DND-41 (cell line): ENCODE measurements at places on chromosomes 5 and 9.

GRCh38 chr5:125202871-125203438, 456.5 kb upstream of the ZNF608 start:
- DNase-seq, result no peak

- no peak for DNase-seq
These were observed 17.5 kb downstream of the STXBP1 start for GRCh38 chr9:127629468-127630081.

- no peak for DNase-seq
These were observed 55.1 kb downstream of the KIAA1958 start for GRCh38 chr9:112541685-112542084.

DNA sequence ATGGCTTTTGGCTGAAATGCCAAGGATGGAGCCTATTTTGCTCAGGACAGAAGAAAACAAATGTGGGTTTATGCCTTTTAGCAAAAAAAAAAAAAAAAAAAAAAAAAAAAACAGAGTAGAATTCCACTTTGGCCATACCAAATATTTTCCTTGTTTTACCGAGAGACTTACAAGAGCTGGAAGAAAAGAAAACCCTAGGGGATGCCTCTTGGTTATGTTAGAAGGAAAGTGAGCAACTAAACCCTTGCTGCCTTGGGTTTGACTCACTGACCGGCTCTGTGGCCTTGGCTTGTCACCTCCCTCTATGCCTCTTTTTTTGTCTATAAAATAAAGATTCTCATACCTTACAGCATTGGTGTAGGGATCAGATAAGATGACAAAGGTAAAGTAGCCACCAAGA, 69.6 kb upstream of the ABCA1 start:
- no peak for DNase-seq

DNA sequence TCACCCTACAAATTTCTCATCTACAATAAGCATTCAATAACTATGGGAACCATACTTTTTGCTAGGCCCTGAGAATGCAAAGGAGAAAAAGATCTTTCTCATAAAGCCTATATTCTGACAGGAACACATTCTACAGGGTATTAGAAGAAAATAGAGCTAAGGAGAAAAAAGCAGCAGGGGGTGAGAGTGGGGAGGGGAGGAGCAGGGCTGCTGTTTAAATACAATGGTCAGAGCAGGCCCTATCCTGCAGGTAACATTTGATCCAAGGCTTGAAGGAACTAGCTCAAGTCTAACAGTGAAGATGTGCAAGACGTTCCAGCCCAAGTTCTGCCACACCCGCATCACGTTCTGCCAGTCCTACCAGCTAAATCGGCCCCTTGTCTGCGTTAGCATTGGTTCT, 89.7 kb downstream of the ELAVL2 start:
- DNase-seq, result no peak

- no peak for DNase-seq
These were observed 589 bp downstream of the CKS2 start for GRCh38 chr9:89311346-89312221.

DNA sequence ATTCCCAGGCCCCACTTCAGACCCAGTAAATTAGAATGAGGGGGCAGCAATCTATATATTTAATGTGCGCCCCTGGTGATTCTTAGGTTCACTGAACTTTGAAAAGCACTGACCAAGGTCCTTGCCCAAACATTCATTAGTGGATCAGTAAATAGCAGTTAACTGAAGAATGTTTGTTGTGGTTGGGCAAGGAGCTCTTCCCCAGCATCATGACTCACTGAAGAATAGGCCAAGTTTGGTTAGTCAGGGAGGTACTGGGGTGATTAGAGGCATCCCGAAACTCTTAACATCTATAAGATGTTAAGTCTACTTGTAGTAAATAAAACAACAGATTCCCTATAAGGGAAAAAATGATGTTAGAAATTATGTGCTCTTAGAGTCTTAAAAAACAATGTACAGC, 833 bp upstream of the MROH2B start:
- DNase-seq, result no peak

DNA sequence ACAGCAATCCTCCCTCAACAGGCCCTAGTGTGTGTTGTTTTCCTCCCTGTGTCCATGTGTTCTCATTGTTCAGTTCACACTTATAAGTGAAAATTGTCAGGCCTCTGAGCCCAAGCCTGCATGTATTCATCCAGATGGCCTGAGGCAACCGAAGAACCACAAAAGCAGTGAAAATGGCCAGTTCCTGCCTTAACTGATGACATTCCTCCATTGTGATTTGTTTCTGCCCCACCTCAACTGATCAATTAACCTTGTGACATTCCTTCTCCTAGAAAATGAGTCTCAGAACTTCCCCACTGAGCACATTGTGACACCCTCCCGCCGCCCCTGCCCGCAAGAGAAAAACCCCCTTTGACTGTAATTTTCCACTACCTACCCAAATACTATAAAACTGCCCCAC, 17.4 kb upstream of the TRPC7 start:
- DNase-seq, result no peak

- no peak for DNase-seq
These were observed 21.4 kb downstream of the SEMA4D start for GRCh38 chr9:89476546-89476945.

GRCh38 chr9:91734371-91734981, 215.6 kb downstream of the ROR2 start:
- peak; percentile 46 for DNase-seq
